Thoracic aorta (tissue), 2 donors: ENCODE measurements at places on chromosomes 7 and 10.

DNA sequence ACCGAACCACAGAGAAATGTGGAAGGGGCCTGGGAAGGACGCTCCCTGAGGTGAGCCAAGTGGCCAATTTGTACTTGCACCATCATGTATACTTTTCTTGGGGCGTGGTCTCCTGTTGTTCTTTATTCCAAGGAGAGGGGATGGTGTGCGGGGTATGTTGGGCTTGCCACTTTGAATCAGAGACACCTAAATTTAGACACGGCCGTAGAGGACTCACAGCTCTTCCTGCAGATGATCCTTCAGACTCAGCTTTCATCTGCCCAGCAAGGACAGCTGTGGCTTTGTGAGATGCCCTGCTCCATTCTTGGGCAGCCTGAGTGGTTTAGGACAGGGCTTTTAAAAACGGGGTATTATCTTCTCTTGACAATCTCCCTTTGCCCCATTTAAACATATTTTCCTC lies 473.2 kb downstream of the REEP3 start:
- DNase-seq = no peak

- DNase-seq = no peak
Observed at GRCh38 chr10:89392974-89393373, 551 bp downstream of the IFIT1 start.

DNA sequence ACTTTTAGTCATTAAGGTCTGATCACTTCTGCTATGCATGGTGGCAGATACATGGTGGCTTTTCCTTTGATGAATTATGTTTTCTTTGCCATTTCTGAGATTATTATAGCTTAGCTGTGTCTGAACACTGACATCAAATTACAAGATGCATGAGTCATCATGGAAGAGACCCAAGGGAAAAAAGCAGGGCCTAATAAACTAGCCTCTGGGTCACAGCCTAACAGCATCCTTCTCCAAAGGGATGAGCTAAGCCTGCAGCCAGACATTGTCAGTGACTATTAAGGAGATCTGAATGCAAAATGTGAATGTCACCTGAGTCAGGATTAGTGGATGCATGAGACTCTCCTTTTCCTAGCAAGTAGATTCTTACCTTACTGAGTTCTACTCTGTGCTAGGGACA lies 19.1 kb upstream of the OGDHL start:
- DNase-seq = no peak

DNA sequence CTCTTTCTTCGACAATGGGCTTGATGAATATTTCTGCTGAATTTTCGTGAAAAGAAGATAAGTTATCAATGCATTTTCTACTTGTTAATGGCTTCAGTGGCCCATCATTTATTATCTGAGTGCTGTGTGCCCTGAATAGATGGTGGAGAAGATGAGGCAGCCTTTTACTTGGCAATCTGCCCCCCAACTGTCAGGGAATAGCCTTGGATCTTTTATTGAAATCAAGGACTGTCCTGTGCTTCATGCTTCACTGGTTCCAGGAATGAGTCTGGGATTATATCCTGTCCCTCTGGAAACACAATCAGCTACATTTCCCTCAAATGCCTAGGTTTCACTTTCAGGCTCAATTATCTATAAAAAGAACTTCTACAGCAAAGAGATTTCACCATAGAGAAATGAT lies 75.9 kb upstream of the NXPH1 start:
- DNase-seq = no peak

GRCh38 chr10:113562069-113562468 lies 9.2 kb downstream of the HABP2 start:
- DNase-seq = no peak

DNA sequence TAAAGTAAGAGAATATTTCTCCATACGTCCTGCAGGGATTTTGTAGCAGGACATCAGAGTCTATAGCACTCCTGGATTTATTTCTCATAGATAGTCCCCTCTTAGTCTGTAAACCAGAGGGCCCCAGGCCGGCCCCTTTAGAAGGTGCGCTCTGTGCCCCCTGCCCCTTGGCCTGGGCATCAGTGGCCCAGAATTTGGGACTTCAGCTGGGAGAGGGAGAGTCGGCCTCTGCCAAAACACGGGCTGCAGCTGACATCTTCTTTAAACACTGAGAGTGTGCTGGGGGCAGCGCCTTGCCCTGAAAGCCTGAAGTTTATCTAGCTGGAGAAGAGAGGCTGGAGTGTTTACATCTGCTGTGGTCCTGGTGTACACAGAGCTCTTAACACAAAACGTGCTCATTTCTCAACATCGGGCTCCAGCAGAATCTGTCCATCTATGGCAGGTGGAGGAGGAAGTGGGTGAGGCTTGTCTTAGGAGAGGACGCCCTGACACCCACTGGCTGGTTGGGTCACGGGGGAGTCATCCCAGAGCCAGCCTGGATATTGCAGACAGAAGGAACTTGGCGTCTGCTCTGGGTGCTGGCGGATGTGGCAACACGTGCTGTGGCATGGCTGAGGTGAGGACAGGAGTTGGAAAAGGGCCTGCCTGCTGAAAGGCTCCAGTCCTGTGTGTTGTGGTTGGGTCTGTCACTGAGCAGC lies 5.0 kb upstream of the TACR2 start:
- no peak for DNase-seq

- no peak for DNase-seq
Observed at GRCh38 chr10:94038024-94038423, 44.3 kb downstream of the PLCE1 start.

- no peak for DNase-seq
Observed at GRCh38 chr7:48035967-48036478, 680 bp downstream of the C7orf57 start.

GRCh38 chr10:45422866-45423659 lies 49.0 kb downstream of the ALOX5 start:
- no peak for DNase-seq

- no peak for DNase-seq
Observed at GRCh38 chr10:123858907-123859652, 32.5 kb downstream of the CPXM2 start.

DNA sequence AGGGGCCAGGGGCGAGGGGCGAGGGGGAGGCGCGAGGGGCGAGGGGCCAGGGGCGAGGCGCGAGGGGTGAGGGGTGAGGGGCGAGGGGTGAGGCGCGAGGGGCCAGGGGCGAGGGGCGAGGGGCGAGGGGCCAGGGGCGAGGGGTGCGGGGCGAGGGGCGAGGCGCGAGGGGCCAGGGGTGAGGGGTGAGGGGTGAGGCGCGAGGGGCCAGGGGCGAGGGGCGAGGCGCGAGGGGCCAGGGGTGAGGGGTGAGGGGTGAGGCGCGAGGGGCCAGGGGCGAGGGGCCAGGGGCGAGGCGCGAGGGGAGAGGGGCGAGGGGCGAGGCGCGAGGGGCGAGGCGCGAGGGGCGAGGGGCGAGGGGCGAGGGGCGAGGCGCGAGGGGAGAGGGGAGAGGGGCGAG lies 192.3 kb downstream of the PTPRN2 start:
- DNase-seq = no peak

DNA sequence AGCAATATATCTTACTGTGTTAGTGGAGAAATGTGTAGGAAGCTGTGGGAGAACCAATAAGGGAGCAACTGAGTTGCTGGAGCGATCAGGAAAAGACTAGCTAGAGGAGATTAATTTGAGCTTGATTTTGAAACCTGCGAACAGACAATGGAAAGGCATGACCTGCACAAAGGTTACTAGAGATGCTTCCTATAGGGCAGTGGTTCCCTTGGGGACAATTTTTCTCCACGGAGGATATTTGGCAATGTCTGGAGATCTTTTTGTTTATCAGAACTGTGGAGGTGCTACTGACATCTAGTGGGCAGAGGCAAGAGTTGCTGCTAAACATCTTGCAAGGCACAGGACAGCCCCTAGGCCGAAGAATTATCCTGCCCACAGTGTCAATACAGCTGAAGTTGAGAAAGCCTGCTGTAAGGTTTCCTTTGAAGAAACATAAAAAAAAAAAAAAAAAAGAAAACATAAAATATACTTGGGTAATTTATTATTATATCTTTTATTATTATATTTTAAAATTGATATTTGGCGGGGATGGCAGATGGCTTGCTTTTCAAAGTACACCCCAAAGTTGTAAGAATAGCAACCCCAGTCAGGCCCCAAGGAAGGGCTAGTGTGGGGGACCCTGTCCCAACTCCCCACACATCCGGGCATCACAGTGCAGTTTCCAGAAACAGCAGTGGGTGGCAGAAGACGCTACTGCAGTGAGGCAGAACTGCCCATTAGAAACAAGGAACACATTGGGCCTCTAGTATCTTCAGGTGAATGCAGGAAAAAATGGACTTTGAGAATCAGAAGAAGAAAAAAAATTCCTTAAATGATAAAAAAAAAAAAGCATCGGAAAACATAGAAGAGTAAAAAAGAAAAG lies 481.6 kb downstream of the SH2D4B start:
- no peak for DNase-seq

DNA sequence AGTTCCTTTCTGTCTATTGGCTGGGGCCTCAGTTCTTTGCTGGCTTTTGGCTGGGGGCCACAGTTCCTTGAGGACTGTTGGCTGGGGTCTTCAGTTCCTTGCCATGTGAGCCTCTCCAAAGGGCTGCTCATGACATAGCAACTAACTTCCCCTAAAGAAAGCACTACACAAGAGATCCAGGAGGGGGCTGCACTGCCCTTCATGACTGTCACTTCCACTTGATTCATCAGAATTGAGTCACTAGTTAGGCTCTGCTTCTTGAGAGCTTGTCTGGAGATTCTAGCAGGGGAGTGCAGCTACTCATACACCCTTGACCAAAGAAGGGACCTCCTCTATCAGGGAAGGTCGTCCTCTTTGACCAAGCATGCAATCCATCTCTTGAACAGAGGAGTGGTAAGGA lies 38.0 kb upstream of the MKX start:
- no peak for DNase-seq

DNA sequence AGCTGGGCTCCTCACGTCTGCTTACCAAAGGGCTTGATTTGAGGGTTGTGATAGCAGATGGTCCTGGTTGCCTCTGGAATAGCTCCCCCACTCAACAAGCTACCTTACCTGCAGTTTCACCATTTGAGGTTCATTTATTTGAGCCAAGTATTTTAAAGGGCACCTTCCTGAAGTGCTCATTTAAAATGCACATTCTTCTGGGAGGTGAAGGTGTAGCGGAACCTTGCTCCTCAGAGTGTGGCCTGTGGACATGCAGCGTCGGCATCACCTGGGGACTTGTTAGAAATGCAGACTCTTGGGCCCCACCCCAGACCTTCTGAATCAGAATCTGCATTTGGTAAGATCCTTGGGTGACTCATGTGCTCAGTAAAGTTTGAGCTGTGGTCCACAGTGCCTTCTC lies 2.3 kb downstream of the CDH23 start:
- no peak for DNase-seq

DNA sequence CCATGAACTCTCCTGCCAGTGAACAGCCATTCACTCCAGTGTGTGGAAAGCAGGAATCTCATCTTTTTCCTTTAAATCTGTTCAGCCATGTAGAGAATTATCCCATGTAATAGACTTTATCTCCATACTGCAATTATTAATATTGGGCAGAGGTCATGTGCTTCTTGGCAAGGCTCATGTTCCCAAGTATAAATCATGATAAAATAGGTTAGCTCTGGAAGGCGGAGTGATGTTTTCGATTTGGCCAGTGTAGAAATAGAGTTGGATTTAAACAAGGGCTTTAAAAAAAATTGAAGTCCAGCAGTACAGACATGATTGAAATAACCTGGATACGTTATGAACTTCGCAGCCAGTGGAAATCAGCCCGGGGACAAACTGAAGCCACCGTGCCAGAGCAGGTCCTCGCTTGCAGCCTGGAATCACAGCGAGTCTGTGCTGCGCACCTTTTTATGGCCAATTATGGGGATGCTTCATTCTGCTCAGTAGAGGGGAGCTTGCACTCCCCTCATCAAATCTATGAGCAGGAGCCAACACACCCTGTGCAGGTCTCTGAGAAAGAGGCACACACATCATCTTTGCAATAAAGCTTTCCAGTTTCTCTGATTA lies 654.0 kb upstream of the MKI67 start:
- DNase-seq = no peak

DNA sequence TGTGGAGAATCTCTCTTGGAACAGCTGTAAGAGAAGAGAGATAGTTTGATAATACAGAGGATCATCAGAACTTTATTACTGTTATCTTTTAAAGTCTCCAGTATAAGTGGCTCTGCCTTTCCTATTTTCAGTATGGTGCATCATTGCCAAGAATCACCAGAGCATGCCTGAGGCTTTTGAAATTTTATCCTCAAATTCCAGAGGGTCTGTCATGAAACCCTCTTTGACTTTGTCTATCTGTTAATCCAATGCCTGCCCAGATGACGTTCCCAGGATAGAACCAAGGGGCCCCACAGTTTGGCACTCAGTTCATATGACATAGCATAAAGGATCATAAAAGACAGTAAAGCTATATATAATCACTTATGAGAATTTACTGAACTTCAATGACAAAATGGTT lies 35.3 kb upstream of the SEMA3C start:
- DNase-seq = no peak

GRCh38 chr10:47322300-47323061 lies at the start of gene GDF2:
TSS of gene GDF2 (plus strand) at chr10:47322454. CDS start at chr10:47322669, 215 bp downstream.
- DNase-seq = no peak

- DNase-seq = no peak
Observed at GRCh38 chr7:124724507-124725192, 40.9 kb downstream of the GPR37 start.

DNA sequence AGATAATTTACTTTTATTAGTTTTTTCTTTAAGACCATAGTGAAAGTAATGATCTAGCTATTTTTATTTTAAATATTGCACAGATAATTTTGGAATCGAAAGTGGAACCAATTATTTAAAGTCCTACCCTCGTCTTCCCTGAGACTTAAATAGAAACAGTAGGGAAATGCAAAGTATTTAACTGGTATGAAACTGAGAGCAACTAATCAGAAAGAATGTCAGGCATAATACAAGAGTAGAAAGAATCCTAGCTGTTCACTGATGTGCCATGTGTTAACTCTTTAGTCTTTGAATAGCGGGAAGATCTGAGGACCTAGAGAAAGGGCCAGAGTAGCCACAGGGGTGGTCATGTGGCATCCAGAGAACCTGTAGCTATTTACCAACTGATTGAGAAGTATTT lies 630.0 kb downstream of the NRG3 start:
- DNase-seq = no peak
